ENCODE measurements at places on chromosomes 2 and 18.

GRCh38 chr18:10748641-10749040, 222.8 kb downstream of the NAPG start:
- DNase-seq: no peak

DNA sequence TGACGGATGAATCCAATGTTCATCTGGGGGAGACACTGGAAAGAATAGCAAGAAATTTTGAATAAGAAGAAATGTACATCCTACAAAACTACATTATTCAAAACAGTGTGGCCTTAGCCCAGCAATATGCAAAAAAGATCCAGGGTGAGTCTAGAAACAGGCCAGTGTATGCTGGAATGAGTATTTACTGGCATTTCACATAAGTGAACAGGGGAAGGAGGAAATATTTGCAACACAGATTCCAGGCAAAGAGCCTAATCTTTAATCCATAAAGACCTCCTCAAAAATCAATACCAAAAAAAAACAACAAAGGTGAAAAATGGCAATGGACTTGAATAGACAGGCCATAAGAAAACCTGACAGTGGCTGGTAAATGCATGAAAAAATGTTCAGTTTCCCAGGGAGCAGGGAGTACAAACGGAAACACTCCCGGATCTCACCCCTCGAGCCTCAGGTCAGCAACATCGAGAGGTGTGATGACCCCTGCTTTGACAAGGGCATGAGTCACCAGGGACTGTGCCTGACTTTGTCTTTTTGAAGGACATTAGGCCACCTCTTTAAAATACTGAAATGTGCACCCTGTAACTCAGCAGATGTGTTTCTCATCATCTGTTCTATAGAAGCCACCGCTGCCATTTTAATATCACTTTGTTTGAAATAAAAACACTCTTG, 12.7 kb upstream of the GPC1 start:
- DNase-seq: no peak

GRCh38 chr18:47969816-47970215, 39.4 kb upstream of the SMAD2 start:
- no peak for DNase-seq

- DNase-seq: no peak
Measured at GRCh38 chr18:32470460-32470713, 295 bp downstream of the GAREM1 start.

DNA sequence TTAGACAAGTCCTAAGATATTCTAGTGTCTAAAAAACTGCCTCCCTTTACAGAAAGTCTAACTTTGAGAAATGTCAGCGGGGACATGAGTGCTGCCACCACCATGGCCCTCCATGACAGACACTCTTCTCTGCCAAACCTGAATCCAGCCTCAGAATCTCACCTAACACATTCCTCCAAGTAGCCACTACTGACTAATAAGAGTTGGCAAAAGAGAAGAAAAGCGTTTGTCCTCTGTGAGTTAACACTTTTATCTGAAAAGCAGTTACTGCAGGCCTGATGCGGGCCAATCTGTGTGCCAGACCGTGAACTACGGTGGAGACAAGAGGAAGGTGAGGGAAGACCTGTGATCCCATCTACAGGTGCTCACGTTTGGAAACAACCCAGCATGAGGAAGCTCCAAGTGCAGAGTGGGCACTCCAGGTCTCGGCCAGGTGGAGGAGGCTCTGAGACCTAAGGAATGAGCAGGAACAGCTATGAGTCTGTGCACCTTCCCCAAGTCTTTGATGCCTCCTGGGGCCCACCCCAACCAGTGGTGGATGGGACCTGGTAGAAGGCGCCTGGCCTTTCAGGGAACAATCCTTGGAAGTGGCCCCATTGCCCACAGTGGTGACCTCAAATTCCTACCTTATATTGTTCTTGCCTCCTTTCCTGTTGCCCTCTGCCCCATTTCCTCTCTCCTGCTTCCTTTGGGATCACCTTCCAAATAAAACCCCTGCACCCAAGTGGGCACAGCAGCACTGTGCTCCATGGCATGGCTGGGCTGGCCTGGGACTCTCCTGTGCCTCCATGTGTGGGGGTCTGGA, 91.6 kb downstream of the BIN1 start:
- DNase-seq: no peak

DNA sequence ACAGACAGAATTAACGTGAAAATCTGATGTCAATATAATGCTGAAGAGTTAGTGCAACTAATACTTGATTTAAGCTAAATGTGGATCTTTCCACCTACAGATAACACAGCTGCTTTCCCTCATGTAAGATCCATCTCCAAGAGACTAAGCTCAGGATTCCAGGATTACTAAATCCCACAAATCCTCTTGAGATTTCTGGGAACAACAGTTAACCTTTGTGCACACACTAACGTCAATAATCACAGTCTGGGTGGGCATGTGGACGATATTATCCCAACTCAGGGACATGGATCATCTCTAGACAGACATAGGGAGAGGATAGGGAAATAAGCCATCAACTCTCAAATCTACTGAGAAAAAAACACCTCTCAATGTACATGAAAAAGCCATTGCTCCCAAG, 432.6 kb downstream of the SATB2 start:
- no peak for DNase-seq

DNA sequence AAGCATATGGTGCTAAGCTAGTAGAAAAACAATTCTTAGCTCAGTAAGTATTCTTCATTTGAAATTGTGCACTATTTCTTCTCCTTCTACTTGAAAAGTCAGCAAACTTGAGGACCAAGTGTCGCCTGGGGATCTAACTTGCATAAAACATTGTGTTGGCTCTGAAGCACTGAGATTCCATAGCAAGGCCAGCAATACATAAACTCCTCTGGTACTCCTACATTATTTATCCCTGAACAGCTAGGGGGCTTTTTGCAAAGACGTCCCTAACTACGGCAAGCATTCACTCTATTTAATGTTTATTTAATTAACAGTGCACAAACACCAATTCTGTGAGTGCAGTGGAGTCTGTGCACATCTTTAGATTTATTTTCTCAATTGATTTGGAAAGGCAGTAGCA, 392.2 kb downstream of the ERBB4 start:
- no peak for DNase-seq

DNA sequence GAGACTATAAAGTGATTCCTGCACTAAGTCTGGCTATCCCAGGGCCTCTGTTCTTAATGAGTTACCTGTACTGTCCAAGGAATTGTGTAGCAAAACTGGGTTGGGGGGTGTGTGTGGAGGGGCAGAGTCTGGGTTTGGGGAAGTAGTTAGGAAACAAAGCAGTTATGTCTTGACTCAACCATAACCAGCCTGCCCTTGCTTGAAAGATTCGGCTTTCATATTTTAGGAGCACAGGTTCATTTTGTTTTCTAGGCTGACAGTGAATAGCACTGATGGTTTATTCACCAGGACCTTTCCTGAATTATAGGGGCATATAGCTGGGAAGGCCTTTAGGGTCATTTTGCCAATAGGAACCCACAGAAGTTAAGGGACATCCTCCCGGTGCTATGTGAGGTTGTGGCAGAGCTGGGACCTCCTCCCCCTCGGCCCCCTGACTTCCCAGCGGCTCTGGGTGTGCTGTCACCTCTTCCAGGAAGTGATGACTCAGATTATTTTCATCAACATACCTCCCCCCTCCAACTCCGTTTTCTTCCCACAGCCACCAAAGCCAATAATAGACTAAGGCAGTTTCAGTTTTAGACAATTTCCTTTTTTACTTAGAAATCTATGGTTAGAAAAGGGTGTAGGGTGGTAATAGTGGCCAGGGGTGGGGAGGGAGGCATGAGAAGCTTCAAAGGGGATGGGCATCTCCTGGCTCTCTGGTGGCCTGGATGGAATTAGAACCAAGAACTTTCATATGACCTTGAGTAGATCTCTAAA, 44.8 kb downstream of the SETBP1 start:
- peak; percentile 44 for DNase-seq

DNA sequence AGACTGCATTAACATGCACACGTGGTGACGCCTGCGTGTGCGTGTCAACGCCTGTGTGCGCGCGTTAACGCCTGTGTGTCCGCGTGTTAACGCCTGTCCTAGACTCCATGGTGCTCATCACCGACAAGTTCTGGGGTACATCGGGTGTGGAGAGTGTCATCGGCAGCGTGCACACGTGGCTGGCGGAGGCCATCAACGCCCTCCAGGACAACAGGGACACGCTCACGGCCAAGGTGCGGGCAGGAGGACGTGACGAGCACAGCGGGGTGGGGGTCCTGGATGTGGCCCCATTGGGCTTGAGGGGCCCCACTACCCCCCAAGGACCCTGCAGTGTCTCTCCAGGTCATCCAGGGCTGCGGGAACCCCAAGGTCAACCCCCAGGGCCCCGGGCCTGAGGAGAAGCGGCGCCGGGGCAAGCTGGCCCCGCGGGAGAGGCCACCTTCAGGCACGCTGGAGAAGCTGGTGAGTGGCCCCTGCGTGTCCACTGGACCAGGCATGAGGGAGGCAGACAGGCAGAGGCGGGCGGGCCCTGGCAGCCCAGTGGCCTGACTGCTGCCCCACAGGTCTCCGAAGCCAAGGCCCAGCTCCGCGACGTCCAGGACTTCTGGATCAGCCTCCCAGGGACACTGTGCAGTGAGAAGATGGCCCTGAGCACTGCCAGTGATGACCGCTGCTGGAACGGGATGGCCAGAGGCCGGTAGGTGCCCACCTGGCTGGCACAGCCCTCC, 29.2 kb downstream of the GPC1 start:
- DNase-seq: no peak

DNA sequence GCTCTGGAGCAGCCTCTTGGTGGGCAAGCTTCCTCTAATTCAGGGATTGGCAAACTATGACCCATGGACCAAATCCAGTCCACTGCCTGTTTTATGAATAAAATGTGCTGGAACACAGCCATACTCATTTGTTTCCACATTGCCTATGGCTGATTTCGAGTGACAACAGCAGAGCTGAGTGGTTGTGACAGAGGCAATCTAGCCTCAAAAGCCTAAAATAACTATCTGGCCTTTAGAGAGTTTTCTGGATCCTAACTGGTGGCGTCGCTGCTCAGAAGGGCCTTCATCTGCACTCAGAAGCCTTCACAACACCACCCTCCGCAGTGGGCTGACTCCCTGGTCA, 147.1 kb downstream of the CCBE1 start:
- DNase-seq: no peak

DNA sequence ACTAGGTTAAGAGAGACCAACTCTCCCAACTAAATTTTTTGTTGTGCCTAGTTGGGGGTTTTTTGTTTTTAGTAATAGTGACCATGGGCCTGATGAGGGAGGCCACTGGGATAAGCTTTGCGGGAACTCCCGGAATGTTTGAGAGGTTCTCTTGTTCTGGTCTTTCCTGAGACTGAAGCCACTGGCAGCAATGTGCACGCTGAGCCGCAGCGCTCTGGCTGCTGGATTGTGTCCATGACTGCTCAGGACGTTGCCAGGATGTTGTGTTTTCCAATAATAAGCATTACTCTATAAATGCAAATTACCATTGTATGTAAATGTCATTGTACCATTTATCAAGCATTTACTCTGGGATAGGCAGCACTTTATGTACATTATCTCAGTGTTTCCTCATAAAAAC, 126.1 kb downstream of the GALNT1 start:
- DNase-seq: no peak

Data from stimulated activated CD8-positive, alpha-beta memory T cell treated with anti-CD3 and anti-CD28 coated beads, Interleukin-12 subunit alpha, Interleukin-12 subunit beta, amount 100 ng/mL, for 4 hours (primary cell).